ENCODE measurements at places on chromosomes 3 and 15.

DNA sequence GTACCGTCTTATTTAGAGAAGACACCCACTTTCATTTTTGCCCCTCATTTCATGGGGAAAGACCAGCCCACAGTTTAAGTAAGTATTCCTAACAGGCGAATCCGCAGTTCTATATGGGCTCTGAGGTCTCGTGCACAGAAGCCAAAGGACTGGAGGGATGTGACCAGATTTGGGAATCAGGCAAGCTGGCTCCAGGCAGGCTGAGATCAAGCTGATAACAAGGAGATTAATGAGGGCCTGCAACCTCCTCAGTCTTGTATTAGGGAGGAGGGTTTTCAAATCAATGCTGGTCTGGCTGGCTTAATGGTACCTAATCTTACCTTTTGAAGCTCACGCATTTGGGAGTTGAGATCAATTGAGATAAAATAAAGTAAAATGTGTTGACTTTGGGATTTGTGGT, 15.3 kb downstream of the ST8SIA2 start:
- no peak for DNase-seq

DNA sequence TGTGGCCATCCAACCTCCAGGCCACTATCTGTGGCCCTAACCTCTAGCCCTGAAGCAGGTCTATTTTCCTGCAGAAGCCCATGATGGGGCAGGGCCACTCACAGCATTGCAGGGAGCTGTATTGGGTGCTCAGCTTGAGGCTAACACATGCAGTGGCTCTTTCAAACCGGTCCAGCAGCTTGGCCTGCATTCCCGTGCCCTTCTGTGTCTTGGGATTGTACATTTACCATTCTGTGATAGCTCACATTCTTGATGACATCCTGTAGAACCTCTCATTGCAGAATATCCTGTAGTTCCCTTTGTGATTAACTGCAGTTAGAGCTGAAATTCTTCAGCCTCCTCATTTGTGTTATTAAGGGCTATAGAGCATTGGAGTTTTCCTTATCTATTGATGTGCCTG, 60.8 kb upstream of the ANKRD34C start:
- no peak for DNase-seq

GRCh38 chr3:129654131-129654530, 47.7 kb upstream of the PLXND1 start:
- DNase-seq: no peak

DNA sequence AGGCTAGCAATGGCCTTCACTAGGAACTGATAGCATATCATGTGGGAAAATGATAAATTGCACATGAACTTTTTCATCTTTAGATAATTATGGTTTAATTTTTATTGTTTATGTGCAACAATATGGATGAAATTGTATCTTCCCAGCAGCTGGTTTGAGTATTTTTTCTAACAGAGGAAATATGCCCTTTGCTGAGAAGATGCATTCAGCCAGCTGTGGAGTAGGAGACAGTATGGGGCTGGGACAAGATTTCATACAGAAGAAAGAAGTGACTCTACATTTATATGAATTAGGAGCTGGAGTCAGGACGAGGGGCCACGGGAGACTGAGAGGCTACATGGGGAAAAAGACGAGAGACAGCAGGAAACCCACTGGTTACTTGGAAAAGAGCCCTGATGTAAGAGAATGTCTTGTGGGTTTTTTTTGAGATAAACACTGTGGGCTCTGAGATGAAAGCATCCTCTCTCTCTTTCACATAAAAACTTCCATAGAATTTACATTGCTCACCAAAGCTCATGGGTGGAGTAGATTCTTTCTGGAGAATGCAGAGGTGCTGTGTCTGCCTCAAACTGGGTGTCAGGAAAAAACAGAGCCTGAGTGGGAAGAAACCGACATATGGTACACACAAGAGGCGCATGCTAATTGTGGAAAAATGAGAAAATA, 115.2 kb upstream of the PDZRN3 start:
- DNase-seq: no peak

DNA sequence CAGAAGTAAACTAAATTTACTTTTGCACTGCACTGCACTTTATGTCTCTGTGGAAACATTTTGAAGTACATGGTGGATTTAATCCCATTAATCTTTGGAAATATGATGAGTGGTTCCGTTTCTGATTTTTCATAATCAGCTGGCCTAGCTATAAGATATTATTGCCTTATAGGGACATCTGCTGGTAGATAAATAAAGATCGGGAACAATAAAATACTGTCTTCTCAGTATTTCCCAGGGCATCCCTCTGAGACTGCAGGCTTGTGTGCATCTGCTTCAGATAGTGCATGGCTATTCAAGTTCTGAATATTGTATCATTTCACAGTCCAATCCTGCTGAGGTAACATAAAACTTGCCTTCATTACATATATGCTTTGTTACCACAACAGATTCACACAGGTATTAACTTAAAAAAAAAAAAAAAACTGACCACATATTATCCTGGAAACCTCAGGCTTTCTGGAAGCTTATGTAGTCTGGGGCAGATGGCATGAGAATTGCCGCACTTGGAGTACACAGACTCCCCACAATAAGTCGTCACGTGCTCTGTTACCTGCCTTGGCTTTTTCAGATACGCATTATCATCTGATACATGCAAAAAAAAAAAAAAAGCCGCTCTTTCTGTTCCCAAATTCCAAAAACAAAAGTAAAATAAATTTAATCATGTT, 330.8 kb upstream of the AGTR1 start:
- no peak for DNase-seq

DNA sequence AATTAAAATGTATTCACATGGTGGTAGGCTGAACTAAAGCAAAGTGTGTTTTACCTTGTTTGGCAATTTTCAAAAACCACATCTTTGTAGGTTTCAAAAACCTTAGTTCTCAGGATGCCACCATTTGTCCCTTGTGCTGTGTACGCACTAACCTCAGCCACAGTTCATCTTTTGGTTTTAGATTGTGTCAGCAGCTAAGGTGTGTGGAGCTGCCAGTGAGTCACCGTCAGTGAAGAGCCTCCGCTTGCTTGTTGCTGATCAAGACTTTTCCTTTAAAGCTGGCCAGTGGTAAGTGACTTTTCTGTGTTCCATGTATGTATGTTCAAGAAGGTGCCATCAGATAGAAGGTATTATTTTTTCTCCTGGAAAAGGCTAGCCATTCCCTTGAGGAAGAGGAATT, 21.1 kb downstream of the OXNAD1 start:
- peak; percentile 63 for DNase-seq

DNA sequence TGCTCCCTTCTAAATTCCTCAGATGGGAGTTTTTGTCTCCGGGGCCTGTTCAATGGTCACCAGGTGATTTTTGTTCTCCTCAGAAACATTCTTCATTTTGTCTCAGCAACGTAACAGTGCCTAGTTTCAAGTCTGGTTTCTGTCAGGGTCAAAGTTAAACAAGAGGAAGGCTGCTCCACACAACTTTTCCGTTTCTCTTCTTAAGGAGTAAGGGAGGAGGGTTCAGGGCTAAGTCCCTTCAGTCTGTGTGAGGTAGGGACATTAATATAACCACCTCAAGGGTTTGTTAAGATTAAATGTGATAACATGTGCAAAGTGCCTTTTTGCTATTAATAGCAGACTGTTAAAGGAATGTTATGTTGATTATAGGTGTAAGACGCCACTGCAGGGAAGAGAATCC, 41.8 kb downstream of the HOMER2 start:
- DNase-seq: no peak

DNA sequence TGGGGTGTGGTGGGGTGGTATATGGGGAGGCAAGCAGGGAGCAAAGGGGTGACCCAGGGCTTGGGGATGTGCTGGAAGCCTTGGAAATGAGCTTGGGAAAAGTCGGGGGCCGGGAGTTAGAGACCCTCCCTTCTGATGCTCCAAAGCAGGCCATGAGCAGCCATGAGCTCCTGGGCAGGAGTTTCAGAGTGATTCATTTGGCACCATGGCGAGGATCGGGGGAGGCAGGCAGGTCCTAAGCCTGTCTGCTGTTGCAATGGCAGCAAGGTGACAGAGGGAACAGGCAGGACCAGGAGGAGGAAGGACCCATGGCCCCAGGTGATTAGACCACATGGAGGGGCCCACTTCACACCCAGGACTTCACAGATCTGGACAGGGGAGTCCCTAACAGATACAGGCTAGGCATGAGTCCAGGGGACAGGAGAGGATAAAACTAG, 21.3 kb downstream of the RGMA start:
- no peak for DNase-seq

GRCh38 chr15:89487791-89488190, 8.6 kb downstream of the RHCG start:
- no peak for DNase-seq

- DNase-seq: no peak
Observed at GRCh38 chr3:102125994-102126368, 276.7 kb downstream of the NFKBIZ start.

- DNase-seq: no peak
Observed at GRCh38 chr15:75217012-75217411, 15.3 kb downstream of the C15orf39 start.

GRCh38 chr3:1527786-1528185, 435.0 kb downstream of the CNTN6 start:
- no peak for DNase-seq

DNA sequence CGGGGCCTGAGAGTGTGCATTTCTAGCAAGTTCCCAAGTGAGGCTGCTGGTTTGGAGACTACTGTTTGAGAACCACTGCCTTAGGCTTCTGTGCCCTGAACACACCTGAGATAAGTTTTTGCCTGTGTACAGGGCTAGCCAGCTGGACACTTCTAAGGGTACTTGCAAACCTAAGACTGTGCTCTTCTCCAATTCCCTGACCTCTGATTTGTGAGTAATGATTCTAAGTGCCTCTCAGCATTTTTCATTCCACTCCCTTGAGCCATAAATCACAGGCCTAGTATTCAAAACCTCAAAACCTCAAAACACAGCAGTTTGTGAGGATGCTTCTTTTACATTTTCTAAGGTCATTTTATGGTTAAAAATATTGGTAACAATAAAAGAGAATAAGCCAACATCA, 148.4 kb downstream of the CHST2 start:
- no peak for DNase-seq

DNA sequence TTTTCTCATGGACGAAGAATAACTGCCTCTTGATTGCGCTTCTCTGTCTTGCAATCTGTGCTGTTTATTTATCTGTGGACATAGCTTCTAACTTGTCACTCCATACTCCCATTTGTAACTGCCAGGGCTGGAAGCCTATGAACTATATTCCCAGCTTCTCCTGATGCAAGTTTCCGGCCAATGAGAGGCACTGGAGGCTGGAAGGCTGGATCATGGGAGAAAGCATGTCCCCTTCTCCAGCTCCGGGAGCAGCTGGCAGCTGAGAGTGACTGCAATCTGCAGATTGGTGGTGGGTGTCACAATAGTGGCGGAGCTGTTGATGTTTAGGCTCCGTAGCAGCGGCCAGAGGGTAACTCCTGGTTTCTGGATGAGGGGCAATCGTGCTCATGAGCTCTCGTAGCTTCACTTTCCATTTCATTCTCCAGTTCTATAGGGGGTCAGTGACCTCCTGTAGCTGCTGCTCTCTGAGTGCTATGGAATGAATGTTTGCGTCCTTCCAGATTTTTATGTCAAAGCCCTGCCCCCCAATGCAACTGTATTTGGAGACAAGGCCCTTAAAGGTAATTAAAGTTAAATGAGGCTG, 35.7 kb upstream of the PCSK6 start:
- DNase-seq: no peak

GRCh38 chr3:196321162-196321561, 3.1 kb upstream of the DYNLT2B start:
- no peak for DNase-seq

GRCh38 chr15:25568751-25569150, 129.9 kb upstream of the UBE3A start:
- DNase-seq: no peak

- DNase-seq: no peak
Observed at GRCh38 chr3:188947401-188948280, 224.1 kb upstream of the TPRG1 start.

DNA sequence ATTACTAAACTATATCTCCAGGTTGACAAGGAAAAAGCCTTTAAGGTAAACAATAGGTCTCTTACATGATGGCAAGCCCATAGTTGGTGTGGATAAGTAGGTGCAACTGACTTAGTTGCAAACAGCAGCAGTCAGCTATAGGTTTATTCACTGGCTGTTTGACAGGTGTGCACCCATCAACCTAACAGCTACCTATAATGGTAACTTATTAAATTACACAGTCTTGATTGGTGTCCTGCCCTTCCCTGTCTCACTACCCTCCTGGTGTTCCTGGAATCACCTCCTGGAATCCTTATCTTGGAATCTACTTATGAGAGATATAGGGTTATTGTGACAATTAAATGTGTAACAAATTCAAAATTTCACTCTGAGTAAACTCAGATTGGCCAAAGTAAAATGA, 467.8 kb upstream of the UBE2E2 start:
- no peak for DNase-seq

GRCh38 chr3:97439373-97439772, 325.2 kb upstream of the ARL6 start:
- no peak for DNase-seq

GRCh38 chr15:96323319-96324145, 7.0 kb upstream of the NR2F2 start:
- no peak for DNase-seq

DNA sequence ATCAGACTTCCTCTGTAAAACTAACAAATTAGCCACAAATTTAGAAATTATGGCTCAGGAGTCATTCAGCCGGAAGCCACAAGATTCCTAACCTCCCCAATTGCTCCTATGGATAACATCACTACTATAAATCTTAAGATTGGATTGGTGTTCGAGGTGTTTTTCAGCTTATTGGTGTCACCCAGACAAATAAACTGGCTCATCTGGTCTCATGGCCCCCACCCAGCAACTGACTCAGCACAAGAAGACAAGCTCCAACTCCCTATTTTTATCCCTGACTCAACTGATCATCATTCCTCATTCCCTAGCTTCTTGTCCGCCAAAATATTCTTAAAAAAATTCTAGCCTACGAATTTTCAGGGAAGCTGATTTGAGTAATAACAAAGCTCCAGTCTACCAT, 135.1 kb upstream of the STRIT1 start:
- DNase-seq: no peak

- DNase-seq: no peak
Observed at GRCh38 chr15:57356636-57357035, 19.7 kb upstream of the CGNL1 start.

- no peak for DNase-seq
Observed at GRCh38 chr15:94287794-94288246, 56.5 kb downstream of the MCTP2 start.

GRCh38 chr3:170717410-170718402, 131.8 kb upstream of the SLC7A14 start:
- no peak for DNase-seq

DNA sequence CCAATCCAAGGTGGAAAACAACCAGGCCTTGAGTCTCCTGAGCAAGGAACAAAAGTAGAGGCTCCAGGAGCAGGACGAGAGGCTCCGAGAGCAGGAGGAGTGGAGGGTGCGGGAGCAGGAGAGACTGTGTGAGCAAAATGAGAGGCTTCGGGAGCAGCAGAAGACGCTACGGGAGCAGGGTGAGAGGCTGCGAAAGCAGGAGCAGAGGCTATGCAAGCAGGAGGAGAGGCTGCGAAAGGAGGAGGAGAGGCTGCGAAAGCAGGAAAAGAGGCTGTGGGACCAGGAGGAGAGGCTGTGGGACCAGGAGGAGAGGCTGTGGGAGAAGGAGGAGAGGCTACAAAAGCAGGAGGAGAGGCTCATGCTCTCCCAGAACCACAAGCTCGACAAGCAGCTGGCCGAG, 60.3 kb upstream of the UBE2Q2 start:
- DNase-seq: no peak

All from T-helper 22 cell (primary cell).